ENCODE measurements at places on chromosomes 16 and 17.

DNA sequence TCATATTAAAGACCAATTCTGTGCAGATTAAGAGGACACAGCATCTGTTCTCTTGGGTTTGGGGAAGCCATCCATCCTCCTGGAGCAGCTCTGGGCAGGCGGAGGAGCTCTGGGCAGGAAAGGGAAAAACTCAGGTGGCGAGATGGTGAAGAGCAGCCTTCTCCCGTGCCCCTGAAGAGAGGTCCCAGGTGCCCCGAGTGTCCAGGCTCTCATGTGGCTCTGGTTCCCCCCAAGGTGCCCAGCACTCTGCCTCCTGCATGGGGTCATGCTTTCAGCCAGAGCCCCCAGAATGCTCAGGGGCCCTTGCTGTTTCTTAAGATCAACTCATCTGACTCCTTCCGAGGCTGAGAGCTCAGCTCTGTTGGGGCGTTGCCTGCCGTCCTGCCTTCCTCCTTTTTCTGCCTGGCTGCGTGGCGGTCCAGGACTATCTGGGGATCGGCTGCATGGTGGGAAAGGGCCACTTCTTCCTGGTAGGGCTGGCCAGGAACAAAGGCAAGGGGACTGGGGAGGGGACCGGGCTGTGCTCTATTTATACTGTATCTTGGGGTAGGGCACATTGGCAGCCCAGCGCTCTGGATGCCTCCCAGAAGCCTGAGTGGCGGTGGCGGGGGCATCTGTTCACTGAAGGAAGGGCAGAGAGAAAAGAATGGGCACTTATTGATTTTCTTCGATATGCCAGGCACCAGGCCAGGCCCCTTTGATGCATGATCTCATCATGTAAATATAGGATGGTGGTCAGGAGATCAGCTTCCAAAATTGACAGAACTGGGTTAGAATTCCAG, 103.2 kb upstream of the SDK2 start:
- no peak for DNase-seq

- DNase-seq: no peak
Measured at GRCh38 chr17:40995116-40995515, 1.2 kb upstream of the KRTAP3-3 start.

DNA sequence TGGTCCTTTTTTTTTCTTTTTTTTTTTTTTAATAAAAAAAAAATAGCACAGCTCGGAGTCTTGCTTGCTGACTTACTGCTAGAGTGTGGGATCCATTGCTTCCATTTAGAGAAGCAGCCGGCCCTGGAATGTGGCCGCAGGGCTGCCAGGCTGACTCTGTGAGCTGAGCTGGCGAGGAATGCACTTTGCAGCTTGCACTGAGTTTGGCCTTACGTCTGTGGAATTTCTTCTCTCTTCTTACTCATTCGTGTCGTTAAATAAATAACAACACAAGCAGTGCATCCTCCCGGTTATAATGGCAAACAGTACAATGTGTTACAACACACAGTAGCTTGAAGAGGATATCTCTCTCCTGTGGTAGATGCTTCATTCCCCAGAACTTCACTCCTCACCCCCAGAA, 69.2 kb downstream of the PRKCB start:
- no peak for DNase-seq

- DNase-seq: no peak
Measured at GRCh38 chr16:47028767-47029377, 55.4 kb upstream of the DNAJA2 start.

- DNase-seq: no peak
Measured at GRCh38 chr17:352421-353212, at the start of gene RPH3AL. Gene RPH3AL (minus strand): TSS chr17:352807. CDS start chr17:327543, 25,264 bp downstream.

DNA sequence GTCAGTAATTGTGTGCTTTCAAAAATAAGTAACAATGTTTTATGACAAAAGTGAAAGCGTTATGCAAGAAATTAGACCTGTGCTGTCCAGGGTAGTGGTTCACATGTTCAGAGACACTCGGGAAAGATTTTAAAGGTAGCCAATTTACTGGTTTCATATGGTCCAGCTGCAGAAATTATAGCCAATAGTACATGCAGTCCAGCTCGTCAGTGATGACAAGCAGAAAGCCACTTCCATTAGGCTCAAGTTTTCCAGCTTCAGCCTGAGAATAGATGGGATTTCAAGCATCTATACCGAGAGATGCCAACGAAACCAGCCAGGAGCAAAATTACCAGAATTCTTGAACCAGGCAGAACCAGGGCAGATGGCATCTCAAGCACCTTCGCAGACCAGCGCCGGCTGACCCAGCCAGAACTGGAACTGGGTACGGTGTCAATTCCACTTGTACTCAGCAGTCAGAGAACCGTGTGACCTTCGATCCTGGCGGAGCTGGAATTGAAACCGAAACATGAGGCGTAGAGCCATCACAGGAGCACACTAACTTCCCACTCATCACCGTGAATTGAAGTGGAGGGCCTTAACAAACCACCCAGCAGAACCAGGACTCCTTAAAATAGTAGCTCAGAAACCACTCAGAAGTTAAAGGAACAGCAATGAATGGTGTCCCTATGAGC, 207.9 kb upstream of the HSBP1 start:
- no peak for DNase-seq

DNA sequence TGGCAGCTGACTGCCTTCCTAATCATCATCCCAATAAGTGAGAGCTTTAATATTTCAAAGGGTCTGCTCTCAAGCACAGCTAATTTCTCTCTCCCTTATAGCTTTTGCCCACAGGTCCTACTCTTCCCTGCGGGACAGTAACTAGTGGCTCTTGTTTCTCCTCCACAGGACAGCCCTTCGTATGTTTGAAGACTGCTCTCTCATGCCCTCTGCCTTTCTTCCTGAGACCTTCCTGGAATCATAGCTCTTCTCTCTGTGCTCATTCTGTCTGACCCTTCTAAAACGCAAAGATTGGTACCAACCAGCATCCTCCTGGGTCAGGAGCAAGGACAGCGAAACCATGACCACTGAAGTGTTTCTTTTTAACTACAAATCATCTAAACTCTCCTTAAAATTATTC, 168.9 kb downstream of the GRIN2A start:
- no peak for DNase-seq

DNA sequence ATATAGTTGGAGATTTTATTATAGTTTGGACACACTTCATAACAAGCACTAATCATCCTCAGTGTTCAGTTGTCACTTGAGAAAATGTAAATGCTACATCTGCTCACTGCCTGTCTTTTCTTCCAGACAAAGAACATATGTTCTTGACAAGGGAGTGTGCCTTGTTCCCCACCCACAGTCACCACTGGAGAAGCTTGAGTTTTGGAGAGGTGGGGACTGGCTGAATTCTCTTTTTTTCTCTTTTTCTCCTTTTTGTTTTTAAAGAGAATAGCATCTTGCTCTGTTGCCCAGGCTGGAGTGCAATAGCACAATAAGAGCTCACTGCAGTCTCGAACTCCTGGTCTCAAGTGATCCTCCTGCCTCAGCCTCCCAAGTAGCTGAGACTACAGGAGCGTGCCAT, 15.5 kb downstream of the RPRML start:
- no peak for DNase-seq

GRCh38 chr16:14492614-14493013, 137.4 kb downstream of the PARN start:
- no peak for DNase-seq

GRCh38 chr16:14378131-14378551, 251.9 kb downstream of the PARN start:
- DNase-seq: no peak

DNA sequence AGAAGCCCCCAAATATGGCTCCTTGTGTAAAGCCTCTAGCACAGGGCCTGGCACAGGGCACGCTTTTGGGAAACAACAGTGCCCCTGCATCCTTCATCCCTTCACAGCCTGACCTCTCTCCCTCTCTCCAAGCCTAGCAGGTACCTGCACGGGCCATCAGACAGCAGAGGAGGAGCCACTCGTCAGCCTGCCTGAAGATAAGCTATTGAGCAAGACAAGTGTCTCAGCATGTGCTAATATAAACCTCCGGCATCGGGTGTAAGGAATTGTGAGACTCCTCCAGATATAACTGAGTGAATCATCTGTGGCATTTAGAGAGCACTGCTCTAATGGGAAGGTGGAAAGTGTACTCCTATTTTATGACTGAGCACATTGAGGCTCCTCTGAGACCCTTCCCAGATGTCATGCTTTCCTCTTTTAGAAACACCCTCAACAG, 38.3 kb downstream of the TBX4 start:
- no peak for DNase-seq

GRCh38 chr17:83077411-83077810, 2.0 kb upstream of the METRNL start:
- DNase-seq: no peak

DNA sequence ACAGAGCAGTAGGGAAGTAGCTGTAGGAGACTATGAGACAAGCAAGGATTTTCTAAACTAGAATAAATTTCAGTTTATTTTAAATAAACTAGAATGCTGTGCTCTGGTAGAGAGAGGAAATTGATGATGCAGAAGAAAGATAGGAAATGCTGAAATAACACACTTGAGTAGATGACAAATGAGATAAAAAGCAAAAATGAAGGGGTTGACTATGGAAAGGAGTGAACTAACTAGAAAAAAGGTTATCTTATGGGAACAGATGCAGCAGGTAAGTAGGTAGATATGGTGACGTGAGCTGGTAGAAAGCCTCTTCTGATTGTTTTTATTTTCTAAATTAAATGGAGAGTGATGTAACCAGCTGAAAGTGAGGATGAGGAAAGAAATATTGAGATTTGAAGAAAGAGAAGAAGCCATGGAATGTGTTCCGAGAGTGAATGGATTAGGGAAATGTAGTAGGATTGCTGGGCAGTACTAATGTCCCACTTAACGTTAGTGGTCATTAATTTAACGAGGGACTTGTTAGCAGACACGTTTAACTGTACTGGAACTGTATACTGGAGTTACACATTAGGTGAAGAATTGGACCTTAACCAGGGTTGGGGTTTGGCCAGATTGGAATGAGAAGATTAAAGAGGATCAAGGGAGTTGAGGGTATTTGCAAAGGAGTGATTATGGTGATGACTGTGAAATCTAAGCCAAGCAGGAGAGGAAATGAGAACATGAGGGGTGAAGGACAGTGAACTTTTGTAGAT, 196.5 kb downstream of the TANC2 start:
- DNase-seq: no peak

- DNase-seq: no peak
Measured at GRCh38 chr17:65677932-65678331, 116.5 kb upstream of the AXIN2 start.

DNA sequence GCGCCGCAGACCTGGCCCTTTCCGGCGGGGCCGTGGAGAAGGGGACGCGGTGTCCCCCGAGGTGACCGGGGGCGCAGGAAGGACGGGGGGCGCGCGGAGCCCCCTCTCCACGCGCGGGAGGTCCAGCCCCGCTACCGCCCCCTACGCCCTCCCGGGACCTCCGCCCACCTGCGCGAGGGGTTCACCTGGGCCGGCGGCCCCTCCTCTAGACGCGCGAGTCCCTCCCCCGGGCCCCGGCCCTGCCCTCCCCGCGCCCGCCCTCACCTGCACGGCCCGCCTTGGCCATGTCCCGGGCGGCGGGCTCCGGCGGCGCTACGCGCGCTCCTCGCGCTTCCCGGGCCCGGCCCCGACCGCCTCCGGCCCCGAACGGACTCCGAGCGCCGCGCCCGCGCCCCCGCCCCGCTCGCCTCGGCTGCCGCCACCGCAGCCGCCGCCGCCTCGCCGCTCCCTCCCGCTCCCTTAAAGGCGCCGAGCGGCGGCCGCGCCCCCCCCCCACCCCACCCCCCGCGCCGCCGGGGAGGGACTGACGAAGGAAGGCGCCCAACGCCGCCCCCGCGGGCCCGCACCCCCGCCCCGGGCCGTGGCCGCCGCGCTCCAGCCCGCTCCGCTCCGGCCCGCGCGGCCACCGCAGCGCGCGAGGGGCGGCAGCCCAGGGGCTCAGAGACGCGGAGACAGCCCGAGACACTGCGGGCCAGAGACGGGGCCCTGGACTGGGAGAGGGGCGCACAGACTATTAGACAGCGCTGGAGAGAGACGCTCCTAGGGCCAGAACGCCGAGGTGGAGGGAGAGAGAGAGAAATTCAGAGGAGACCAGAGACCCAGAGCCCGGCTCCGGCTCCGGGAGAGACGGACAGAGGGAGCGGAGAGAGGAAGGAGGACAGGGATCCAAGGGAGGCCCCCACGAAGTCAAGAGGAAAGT, at the start of gene PITPNM3:
TSS of gene PITPNM3 (minus strand) at position 435 of the 919 bp plus-strand sequence. CDS start at position 286, 149 bp downstream.
- no peak for DNase-seq

DNA sequence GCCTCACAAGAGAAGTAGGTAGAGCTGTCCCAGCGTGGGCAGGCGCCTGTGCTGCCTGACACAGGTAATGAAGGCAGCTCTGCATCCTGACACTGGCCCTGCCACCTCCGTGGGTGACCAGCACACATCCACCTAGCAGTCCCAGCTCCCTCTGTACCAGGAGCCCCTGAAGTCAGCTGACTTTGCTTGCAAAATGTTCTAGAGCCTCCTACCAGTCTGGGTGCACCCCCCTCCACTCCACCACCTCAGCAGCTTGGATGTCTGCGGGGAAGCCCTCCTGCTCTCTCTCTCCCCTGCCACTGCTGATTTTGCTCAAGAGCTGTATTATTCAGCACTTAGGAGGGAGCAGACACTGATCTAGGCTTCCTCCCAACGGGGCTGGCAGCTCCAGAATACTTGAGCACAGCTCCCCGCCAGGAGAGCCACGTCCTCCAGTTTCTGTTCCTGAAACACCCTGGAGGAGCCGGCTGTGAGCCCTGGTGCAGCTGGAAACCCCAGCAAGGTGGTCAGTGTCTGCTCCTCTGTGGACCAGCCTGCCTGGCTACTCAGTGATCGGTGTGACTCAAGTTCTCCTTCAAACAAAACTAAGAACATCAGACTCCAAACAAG, 1.0 kb downstream of the RNF166 start:
- DNase-seq: no peak

GRCh38 chr17:79490530-79490929, 120.3 kb downstream of the RBFOX3 start:
- DNase-seq: no peak

DNA sequence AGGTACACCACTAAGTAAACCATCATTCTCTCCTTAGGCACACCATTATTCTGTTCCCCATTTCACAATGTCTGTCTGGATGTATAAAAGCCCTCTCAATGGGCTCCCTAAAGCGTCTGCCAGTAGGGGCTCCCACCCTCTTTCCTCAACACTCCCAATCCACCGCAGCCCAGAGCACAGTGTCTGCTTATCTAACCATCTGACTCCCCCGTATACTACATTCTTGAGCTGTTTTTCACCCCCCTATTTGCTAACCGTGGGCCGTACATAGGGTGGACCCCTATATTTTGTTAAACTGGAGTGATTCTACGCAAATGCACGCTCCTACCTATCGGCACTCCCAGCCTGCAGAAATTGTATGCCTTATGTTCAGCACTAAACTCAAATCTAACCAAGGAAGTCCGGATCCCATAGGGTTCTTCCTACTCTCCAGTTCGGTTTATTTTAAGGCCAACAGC, 685 bp upstream of the PSMD3 start:
- DNase-seq: no peak

- DNase-seq: no peak
Measured at GRCh38 chr17:32495359-32496231, 8.8 kb downstream of the CDK5R1 start.

GRCh38 chr16:4709481-4709880, 16.1 kb downstream of the NUDT16L1 start:
- no peak for DNase-seq
